GM10248 (cell line): ENCODE measurements at places on chromosomes 6 and 20.

DNA sequence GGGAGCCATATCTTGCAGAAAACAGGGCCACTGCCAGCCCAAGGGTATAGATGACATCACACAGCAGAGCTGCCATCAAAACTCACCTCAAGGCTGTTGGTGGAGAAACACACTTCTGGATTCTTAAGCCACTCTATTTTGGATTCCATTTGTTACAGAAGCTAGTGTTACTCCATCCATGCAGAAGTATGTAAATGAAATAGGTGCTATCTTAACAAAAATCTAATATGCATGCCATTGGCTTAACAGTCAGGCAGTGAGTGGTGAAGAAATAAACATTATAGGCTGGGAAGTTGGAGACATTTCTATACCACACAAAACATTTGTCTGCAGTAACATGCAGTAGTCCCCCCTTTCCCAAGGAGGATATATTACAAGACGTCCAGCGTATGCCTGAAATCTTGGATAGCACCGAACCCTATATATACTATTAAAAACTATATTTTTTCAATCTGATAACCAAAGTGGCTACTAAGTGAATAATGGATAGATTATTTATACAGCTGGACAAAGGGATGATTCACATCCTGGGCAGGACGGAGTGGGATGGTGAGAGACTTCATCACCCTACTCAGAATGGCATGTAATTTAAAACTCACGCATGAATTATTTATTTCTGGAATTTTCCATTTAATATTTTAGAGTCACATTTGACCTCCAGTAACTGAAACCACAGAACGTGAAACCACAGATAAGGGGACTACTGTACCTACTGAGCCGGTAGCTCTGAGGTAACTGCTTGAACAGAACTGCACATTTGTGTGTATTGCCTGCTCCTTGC is 160.0 kb upstream of the PLN start:
- no peak for DNase-seq

- DNase-seq: no peak
Measured at GRCh38 chr6:16320533-16321340, 82.3 kb downstream of the GMPR start.

GRCh38 chr20:32343439-32343838 is 14.7 kb upstream of the ASXL1 start:
- no peak for DNase-seq

DNA sequence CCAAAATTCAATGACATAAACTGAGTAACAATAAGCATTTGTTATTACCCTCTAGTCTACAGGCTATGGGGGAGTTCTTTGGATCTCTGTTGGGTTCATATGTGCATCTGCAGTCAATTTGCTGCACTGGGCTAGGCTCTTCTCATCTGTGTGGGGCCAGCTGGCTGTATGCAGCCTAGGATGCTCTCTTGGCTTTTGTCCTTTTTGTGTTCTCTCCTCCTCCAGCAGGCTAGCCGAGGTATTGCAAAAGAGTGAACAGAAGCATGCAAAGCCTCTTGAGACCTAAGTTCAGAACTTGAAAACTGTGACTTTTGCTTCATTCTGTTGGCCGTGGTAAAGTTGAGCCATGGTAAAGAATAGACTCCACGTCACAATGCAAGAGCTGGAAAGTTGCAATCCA is 62.8 kb upstream of the FOXO3 start:
- DNase-seq: peak; percentile 22

DNA sequence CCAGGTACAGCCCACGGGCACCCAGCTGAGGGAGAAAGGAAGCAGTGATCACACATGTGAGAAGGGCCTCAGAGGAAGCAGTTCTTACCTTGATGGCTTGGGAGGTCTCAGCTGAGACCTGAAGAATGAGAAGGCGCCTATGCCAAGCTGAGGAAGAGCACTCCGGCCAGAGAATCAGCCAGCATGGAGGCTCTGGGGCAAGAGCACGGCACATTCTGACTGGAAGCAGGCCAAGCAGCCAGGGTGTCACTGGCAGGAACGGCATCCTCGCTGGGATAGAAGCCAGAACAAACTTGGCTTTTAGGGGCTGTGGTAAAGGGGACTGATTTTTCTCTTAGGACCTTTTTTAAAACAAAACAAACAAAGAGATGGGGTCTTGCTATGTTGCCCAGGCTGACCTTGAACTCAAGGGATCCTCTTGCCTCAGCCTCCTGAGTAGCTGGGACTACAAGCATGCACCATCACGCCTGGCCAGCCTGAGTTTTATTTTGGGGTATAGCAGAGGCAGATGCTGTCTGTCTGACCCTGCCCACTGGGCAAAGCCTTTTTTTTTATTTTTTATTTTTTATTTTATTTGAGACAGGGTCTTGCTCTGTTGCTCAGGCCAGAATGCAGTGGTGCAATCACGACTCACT is 17.6 kb downstream of the GHRH start:
- no peak for DNase-seq

DNA sequence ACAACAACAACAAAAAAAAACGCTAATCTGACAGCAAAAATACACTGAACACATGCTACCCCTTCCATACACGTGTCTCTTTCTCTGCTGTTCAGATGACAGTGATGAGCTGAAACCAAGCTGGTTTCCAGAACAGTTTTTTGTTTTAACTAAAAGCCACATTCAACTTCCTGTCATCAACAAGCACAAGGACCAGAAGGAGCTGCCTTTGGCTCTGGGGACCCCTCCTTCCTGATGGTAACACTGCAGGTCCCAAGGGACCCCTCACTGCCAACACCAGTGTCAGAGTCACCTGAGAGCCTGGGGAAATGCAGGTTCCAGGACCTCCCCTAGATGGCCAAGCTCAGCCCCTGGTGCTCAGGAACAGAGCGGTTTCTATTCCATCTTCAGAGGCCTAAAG is 6.0 kb downstream of the CST7 start:
- peak; percentile 49 for DNase-seq

GRCh38 chr6:111989743-111990142 is 64.2 kb upstream of the CCN6 start:
- DNase-seq: no peak

- DNase-seq: no peak
Measured at GRCh38 chr20:9025011-9025410, 43.9 kb upstream of the PLCB4 start.

- DNase-seq: no peak
Measured at GRCh38 chr6:85137865-85138264, 312.0 kb upstream of the NT5E start.

DNA sequence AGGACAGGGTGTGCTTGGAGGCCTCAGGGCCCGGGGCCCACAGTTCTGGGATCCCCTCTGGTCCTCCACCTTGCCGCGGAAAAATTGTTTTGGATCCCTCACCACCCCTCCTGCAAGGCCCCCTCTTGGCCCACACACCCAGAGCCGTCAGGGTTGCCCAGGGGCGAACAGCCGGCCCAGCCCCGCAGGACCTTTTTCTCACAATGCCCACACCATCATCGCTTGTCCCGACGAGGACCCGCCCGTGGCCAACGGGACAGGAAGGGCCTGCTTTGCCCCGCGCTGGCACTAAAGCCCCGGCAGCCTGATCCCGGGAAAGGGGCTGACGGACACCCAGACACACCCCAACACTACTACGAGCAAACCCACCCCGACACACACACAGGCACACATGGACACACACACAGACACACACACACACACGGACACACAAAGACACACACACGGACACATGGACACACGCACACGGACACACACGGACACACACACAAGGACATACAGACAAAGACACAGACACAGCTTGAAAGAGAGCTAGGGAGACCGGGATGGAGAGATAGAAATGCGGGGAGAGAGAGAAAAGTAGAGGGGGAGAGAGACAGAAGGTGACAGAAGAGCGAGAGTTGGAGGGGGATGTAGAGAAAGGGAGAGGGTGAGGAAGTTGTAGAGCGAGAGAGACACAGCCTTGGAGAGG is 1493.5 kb upstream of the DEFB115 start:
- DNase-seq: no peak

- DNase-seq: no peak
Measured at GRCh38 chr20:41701588-41702348, 83.6 kb upstream of the CHD6 start.

GRCh38 chr6:164072240-164072666 is 657.7 kb downstream of the QKI start:
- DNase-seq: no peak

GRCh38 chr6:162736961-162737360 is 9.2 kb downstream of the PACRG start:
- DNase-seq: no peak

- no peak for DNase-seq
Measured at GRCh38 chr6:128952902-128953301, 70.0 kb downstream of the LAMA2 start.

GRCh38 chr6:98769546-98769945 is 64.8 kb upstream of the POU3F2 start:
- no peak for DNase-seq

GRCh38 chr20:478949-479429 is 16.7 kb upstream of the TBC1D20 start:
- DNase-seq: peak; percentile 65

- no peak for DNase-seq
Measured at GRCh38 chr6:22980446-22980845, 411.1 kb downstream of the HDGFL1 start.

- DNase-seq: no peak
Measured at GRCh38 chr6:301929-302705, 9.8 kb downstream of the DUSP22 start.

DNA sequence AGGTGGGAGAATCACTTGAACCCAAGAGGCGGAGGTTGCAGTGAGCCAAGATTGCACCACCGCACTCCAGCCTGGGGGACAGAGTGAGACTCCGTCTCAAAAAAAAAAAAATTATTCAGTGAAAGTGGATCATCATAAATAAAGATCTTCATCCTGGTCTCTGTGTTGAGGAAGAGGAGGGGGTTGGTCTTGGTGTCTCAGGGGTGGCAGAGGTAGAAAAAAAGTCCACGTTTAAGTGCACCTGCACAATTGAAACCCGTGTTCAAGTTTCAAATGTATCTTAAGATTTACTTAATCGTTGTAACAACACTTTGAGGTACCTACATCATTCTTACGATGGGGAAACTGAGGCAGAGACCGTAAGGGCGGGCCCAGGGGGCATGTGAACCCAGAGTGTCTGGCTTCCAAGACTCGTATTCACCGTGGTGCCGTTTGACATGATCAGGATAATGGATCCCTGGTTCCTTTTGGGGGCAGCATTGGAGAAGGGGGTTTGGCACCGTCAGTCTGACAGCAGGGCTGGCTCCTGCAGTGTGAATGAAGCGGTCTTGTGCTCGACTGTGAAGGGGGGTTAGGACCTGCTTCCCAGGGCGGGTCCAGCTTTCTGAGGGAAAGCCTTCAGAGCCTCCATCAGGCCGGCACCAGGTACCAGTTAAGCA is 32.9 kb upstream of the ID1 start:
- no peak for DNase-seq

- DNase-seq: no peak
Measured at GRCh38 chr6:129678463-129678862, 31.5 kb downstream of the ARHGAP18 start.

DNA sequence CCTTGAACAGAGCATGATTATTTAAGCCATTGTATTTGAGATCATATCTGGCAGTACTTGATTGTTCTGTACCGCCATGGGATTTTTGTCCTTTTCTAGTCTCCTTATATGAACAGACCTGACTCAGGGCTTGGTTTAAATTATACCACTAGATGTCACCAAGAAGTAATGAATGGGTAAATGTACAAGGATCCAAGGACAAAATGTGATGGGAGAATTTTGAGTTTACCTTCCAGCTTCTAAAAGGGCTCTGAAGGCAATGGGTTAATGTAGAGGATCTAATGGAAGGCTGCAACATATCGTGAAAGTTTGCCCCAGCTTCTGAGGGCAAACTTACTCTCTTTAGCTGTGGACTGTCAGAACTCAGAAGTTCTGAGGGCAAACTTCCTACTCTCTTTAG is 12.0 kb downstream of the RNF8 start:
- DNase-seq: no peak

- DNase-seq: no peak
Measured at GRCh38 chr6:89553431-89553830, 85.1 kb downstream of the LYRM2 start.

DNA sequence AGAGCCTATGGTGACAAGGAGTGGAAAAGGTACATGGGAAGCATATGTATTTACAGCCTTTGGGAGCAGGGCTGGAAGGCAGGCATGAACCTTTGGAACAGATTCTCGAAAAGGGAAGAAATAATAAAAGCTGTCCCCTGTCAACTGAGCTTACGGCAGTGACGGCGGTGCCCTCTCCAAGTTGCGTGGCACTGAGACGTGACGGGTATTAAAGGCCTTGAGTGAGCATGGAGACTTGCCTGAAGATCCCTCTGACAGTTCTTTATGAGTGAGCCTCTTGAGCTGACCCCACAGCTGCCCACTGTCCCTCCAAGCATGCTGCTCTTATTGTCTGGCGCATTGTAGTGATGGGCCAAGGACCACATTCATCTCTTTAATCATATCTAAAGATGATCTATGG is 388.5 kb downstream of the ZFAND3 start:
- DNase-seq: no peak

GRCh38 chr20:36768768-36769430 is 4.7 kb downstream of the DSN1 start:
- no peak for DNase-seq

DNA sequence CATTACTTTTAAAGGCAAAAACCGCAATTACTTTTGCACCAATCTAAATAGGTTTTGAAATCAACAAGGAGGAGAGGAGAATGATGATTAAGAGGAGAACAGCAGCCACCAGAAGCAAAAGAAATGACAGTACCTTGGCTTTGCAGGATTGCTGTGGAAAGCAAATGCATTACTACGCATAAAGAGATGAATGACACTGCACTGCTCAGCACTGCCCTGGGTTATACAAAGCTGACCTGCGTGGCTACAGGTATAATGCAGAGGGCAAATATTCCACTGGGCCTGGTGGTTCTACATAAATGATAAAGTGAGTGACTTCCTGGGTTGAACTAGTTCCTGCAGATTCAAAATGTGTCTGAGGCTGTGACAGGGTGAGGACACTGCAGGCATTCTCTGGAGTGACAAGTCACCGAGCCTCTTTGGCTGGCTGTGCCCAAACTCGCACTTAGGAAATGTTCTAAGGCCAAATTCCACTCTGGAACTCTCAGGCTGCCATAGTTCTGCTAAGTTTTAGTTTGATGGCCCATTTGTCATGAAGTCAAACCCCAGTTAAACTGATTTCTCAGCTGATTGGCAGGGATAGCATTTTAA is 78.6 kb downstream of the INSM1 start:
- no peak for DNase-seq
